Activated naive CD8-positive, alpha-beta T cell treated with anti-CD3 and anti-CD28 coated beads for 36 hours (primary cell): ENCODE measurements at places on chromosomes 7 and 10.

- DNase-seq: no peak
These were observed 6.0 kb upstream of the CROT start for GRCh38 chr7:87339373-87339897.

DNA sequence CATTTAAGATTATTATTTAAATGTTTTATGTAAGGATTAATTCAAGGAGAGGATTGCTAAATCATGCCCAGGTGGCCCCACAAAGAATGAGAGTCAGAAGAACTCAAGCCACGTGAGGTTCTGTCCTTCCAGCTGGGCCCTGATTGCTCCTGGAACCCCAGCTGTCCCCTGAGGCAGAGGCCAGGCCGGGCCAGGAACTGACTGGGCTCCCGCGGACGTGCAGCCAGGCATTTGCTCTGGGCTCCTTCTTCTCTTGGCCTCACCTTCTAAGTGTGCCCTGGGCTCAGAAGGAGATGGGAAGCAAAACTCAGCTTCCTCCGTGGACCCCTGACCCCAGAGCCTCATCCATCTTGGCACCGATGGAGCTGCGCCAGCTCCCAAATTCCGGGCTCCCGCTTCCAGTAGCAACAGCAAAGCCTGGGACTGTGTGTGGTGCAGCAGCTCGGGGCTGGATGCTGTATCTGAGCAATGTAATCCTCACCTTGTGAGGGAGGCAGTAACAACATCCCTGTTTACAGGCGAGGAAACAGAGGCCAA lies 250.6 kb upstream of the PPP2R2D start:
- DNase-seq: no peak

DNA sequence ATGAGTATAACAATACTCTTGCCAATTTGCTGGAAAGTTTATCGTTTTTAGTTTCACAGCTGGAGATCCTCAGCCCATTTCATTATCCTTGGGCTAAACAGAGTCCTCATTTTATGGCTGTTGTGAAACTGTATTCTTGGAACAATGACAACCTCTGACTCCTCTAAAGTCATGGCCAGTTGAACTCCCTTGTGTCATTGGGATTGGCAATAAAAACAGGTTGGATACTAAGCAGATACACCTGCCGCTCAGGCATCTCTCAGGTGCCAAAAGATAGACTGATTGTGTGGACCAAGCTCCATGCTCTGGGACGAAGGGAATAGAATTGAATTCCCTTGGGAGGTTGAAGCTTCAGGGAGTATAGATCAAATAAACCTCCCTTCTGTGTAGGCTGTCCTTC lies 182.2 kb downstream of the WDR11 start:
- no peak for DNase-seq

DNA sequence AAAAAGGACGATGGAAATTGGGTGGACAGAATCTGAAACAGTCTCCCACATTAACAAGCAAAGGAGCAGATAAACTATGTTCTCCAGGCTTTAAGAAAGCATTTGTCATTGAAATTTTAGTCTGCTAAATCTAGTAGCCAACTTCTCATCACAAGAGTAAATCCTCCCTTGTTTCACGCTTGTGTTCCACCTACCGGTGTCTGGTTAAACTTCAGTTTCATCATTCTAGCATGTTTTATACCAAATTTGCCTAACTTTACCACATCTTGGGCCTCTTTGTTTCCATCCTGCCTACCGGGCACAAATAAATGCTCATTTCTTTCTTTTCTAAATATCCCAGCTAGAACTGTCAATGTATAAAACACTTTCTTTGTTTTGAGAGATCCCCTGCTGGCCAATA lies 5.8 kb downstream of the LIPA start:
- no peak for DNase-seq

- DNase-seq: no peak
These were observed 29.6 kb upstream of the VPS41 start for GRCh38 chr7:38938589-38938988.
